DND-41 (cell line): ENCODE measurements at places on chromosomes 11 and 22.

DNA sequence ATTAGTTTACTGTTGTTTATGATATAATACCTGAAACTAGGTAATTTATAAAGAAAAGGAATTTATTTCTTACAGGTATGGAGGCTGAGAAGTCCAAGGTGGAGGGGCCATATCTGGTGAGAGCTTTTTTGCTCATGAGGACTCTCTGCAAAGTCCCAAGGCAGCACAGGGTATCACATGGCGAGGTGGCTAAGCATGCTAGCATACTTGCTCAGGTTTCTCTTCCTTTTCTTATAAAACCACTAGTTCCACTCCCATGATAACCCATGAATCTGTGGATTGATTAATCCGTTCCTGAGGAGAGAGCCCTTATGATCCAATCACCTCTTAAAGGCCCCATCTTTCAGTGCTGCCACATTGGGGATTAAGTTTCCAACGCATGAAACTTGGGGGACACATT is 82.7 kb downstream of the PHF21A start:
- DNase-seq = no peak
- H3K4me1 ChIP-seq = no peaks in the 10 kb centered on the region
- H3K4me3 ChIP-seq = no peak overlapping the region
- no peaks in the 10 kb centered on the region for H3K27me3 ChIP-seq
- no peak overlapping the region for H3K27ac ChIP-seq
- H3K36me3 ChIP-seq = peaks cover 3% of the 10 kb centered on the region; the same call in 1 of the 2 replicates

GRCh38 chr22:47128622-47129215 is 366.3 kb downstream of the TBC1D22A start:
- no peak overlapping the region for H3K4me3 ChIP-seq
- H3K27ac ChIP-seq = no peak overlapping the region
- no peak for DNase-seq
- no peaks in the 10 kb centered on the region for H3K36me3 ChIP-seq

DNA sequence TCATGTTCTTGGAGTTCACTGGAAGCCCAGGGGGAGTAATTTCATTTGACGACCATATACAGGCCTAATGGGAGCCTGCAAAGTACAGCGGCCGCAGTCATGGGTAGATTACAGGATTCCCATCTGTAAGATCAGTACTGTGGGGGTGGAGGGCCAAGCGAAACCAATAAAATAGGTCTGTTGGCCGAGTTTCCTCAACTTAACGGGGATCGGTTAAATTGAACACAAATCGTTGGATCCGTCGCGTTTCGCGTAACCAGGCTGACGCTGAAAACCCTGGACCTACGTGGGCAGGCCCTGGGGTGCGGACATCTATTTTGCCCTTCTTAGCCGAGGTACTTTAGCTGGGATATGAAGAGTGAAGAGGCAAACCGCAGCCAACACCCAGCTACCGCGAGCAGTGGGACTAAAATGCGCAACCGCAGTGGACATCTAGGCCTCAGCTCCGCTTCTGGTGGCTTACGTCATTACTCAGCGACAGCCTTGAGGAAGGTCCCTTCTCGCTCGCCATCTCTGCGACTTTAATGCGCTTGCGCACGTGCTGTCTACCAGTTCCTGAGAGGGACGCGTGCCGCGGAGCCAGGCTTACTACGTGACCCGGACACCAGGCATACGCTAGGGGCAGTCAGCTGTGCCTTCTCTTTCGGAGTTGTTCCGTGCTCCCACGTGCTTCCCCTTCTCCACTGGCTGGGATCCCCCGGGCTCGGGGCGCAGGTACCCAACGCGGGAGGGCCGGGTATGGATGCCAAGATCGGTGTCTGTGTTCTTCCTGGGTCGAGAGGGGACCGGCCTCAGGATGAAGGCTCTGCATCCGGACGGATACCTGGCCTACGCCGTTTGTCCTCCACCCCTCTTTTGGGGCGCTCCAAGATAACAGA is at the start of gene NAT10:
Gene NAT10, plus strand, starts transcription at position 551 of the 878 bp plus-strand sequence. CDS start 2,597 bp downstream, outside the sequence.
- peak within 1 kb of the TSS; percentile 90 for H3K4me3 ChIP-seq
- no peaks in the 10 kb centered on the region for H3K27me3 ChIP-seq
- peaks cover 45% of the 10 kb centered on the region for H3K36me3 ChIP-seq

- H3K4me3 ChIP-seq = no peak overlapping the region
- H3K27ac ChIP-seq = no peak overlapping the region
- H3K4me1 ChIP-seq = peaks cover 3% of the 10 kb centered on the region
- H3K27me3 ChIP-seq = no peaks in the 10 kb centered on the region
These were observed 273.3 kb downstream of the CTTN start for GRCh38 chr11:70671611-70672010.

GRCh38 chr22:44927463-44928135 is 82.2 kb downstream of the PHF21B start:
- DNase-seq = no peak
- no peaks in the 10 kb centered on the region for H3K4me1 ChIP-seq
- no peak overlapping the region for H3K27ac ChIP-seq
- peaks cover 33% of the 10 kb centered on the region for H3K36me3 ChIP-seq
- H3K27me3 ChIP-seq = no peaks in the 10 kb centered on the region

DNA sequence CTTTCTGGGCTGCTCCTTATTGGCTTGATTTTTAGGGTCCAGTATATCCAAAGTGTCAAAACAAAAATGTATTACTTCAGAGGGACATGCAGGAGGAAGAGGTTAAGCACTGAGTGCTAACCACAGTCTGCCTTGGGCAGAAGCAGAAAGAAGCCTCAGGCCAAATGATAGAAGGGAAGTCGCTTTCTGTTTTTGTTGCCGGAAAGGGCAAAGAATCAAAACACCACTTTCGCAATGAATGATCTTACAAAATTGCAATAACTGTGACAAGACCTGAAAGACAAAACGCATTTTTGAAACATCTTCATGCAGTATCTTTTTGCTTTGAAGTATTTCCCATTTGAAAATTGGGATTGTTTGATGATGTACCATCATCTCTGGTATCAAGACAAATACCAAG is 70.1 kb upstream of the PICALM start:
- no peaks in the 10 kb centered on the region for H3K27me3 ChIP-seq
- no peaks in the 10 kb centered on the region for H3K4me1 ChIP-seq
- no peaks in the 10 kb centered on the region for H3K36me3 ChIP-seq
- no peak overlapping the region for H3K27ac ChIP-seq
- H3K4me3 ChIP-seq = no peak overlapping the region

DNA sequence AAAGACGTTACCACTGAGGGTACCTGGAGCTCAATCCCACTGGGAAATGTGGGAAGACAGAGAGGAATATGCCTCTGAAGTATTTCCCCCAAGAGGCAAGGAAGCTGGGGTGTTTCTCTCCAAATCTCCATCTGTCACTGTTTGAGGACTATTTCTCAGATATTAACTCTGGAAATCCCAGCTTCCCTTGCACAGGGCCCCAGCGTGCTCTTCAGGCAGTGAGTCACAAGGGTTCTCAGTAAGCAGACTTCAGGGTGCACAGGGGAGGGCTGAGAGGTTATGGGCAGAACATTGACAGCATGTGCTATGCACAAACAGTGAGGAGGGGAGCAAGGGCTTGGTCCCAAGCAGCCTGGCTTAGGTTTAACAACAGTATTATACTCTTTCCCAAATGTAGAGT is 60.9 kb upstream of the EED start:
- no peaks in the 10 kb centered on the region for H3K27me3 ChIP-seq
- no peak overlapping the region for H3K27ac ChIP-seq
- DNase-seq = no peak
- no peaks in the 10 kb centered on the region for H3K4me1 ChIP-seq
- no peak overlapping the region for H3K4me3 ChIP-seq

DNA sequence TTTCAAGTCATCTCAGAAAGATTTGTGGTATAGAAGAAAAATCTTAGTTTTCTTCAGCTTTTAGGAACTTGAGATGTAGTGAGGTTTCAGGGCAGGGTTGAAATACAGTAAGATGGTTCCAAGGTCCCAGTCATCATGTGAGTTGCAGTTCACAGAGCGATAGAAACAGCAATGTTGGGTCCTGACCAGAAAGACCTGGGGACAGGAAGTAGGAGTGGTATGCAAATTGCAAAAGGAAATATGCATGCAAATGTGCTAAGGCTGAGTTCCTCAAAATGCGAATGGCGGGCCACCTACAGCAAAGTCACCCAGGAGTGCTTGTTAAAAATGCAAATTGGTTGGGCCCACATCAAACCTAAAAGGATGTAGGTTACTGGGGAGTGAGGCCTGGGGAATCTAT is 1032.7 kb upstream of the TENM4 start:
- H3K4me1 ChIP-seq = no peaks in the 10 kb centered on the region
- DNase-seq = no peak
- no peaks in the 10 kb centered on the region for H3K36me3 ChIP-seq
- no peak overlapping the region for H3K4me3 ChIP-seq
- no peaks in the 10 kb centered on the region for H3K27me3 ChIP-seq

DNA sequence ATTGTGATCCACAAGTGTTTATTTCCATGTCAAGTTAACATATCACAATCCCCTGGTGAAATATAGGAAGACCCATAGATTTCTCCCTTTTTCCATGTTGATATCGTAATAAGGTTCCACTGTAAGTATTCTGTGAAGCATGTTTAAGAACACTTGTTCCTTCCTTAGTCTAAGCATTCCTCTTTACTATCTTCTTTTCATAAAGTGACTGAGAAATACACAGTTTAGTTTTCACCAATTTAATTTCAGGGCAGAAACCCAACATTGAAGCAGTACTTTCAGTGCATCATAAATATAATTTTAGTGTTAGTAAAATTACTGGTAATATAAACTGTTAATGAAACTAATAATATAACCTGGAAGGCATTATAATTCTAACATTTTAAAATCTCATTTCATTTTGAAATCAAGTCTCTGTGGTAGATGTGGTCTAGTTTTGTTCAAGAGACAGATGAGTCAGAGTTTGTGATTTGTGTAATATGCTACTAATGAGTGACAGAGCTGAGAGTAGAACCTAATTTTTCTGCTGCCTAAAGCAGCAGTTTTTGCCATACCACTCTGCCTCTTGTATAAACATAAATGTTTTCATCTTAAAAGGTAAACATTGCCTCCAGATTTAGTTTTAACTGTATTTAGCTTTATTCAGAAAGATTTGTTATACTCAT is 79.4 kb downstream of the ATM start:
- DNase-seq = no peak
- no peaks in the 10 kb centered on the region for H3K4me1 ChIP-seq
- H3K27ac ChIP-seq = no peak overlapping the region
- peaks cover 88% of the 10 kb centered on the region for H3K36me3 ChIP-seq
- no peak overlapping the region for H3K4me3 ChIP-seq

DNA sequence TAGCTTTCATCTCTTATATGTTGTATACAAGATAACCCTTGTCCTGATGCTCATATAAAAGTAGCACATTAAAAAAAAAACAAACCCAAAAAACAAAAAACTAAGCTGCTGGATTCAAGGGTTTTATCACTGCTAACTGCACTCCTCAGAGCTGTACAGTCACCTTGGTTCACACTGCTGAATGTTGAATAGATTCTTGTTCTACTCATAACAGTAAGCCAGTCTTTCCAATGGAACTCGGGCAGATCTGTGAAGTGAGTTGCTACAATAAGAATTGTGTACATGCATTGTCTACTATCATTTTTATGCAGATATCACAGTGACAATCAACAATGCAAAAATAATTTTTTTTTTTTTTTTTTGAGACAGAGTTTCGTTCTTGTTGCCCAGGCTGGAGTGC is 4.7 kb downstream of the HARBI1 start:
- H3K36me3 ChIP-seq = no peaks in the 10 kb centered on the region
- H3K27me3 ChIP-seq = no peaks in the 10 kb centered on the region
- H3K27ac ChIP-seq = no peak overlapping the region

DNA sequence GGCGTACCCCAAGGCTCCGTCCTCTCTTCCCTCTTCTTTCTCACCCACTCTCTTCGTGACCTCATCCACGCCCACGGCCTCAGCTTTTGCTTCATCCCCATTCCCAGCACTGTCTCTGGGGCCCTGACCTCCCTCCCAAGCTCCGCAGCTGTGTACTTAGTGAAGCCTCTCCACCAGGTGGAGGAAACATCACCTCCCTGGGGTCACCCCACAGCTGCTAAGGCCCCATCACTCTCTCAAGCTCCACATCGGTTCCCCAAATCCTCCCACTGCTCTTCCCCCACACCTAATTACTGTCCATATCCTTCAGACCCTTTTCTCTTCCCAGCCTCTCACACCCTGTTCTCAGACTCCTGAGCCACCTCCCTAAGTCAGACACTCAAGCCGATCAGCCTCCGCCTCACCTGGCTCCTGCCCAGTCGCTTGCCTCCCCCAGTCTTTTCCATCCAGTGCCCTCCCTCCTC is 7.9 kb upstream of the SYT7 start:
- H3K27ac ChIP-seq = no peak overlapping the region
- peaks cover 14% of the 10 kb centered on the region for H3K27me3 ChIP-seq
- no peak overlapping the region for H3K4me3 ChIP-seq
- DNase-seq = no peak
- no peaks in the 10 kb centered on the region for H3K4me1 ChIP-seq

GRCh38 chr11:88697139-88697538 is 359.6 kb upstream of the CTSC start:
- no peak overlapping the region for H3K4me3 ChIP-seq
- no peak overlapping the region for H3K27ac ChIP-seq
- no peaks in the 10 kb centered on the region for H3K4me1 ChIP-seq
- H3K27me3 ChIP-seq = no peaks in the 10 kb centered on the region

- DNase-seq = no peak
- no peaks in the 10 kb centered on the region for H3K36me3 ChIP-seq
- H3K27me3 ChIP-seq = peaks cover 10% of the 10 kb centered on the region
- H3K27ac ChIP-seq = no peak overlapping the region
These were observed 432.9 kb downstream of the TENM4 start for GRCh38 chr11:79007771-79008402.

- H3K4me3 ChIP-seq = no peak overlapping the region
- H3K36me3 ChIP-seq = no peaks in the 10 kb centered on the region
- H3K27me3 ChIP-seq = no peaks in the 10 kb centered on the region
- DNase-seq = no peak
- no peak overlapping the region for H3K27ac ChIP-seq
These were observed 11.7 kb downstream of the GVQW3 start for GRCh38 chr11:76392870-76393269.

GRCh38 chr22:22372086-22372485 is 127.5 kb downstream of the VPREB1 start:
- H3K36me3 ChIP-seq = no peaks in the 10 kb centered on the region
- peaks cover 3% of the 10 kb centered on the region for H3K27me3 ChIP-seq
- no peak for DNase-seq
- H3K4me3 ChIP-seq = no peak overlapping the region
- no peak overlapping the region for H3K27ac ChIP-seq

DNA sequence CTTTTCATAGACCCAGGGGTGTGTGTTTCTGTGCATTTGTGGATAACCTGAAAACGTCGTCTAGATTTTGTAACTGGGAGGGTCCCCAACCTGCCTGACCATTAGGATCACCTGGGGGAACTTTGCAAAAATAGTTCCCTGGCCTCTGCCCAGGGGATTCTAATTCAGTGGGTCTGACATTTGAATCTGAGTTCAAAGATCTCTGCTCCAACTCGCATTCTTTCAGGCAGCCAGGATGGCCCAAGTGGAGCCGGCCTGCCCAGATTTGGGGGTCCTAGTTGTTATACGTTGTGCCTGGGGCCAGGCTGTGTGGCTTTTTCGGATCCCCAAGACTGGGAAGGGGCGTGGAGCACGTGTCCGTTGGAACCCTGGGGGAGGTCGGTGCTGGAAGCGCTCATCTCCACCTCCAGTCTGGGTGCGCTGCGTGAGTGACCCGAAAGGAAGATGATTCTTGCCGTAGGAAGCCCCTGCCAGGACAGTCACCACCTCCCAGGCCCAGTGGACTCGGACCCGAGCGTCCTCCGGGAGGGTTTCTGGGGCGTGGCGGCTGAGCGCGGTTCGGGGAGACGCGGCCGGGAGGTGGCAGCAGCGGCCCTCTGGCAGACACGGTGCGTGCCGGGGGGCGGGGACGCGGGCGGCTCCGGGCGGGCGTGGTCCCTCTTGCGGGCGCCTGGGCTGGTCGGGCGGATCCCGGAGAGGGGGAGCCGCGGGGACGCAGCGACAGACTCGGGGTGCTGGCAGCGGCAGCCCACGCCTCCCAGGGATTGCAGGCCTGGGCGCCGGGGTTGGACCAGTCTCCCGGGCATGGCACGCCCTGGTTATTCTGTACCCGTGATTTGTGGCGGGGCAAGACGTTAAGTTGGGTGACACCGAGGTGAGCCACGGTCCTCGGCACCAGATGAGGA is 29.2 kb upstream of the PLET1 start:
- H3K27ac ChIP-seq = no peak overlapping the region
- peaks cover 3% of the 10 kb centered on the region for H3K27me3 ChIP-seq
- H3K4me1 ChIP-seq = peaks cover 13% of the 10 kb centered on the region
- peak; percentile 83 for DNase-seq
